ENCODE measurements at places on chromosomes 4 and X.

- no peak for DNase-seq
Observed at GRCh38 chr4:140212194-140212593, 58.2 kb upstream of the MAML3 start.

GRCh38 chr4:54015423-54016030, 48.9 kb downstream of the CHIC2 start:
- DNase-seq: no peak

GRCh38 chr4:79603681-79604080, 195.7 kb upstream of the GK2 start:
- DNase-seq: no peak

GRCh38 chrX:16671005-16671404, 21.0 kb downstream of the S100G start:
- no peak for DNase-seq

- peak; percentile 33 for DNase-seq
Observed at GRCh38 chr4:186485561-186486062, 69.8 kb downstream of the MTNR1A start.

DNA sequence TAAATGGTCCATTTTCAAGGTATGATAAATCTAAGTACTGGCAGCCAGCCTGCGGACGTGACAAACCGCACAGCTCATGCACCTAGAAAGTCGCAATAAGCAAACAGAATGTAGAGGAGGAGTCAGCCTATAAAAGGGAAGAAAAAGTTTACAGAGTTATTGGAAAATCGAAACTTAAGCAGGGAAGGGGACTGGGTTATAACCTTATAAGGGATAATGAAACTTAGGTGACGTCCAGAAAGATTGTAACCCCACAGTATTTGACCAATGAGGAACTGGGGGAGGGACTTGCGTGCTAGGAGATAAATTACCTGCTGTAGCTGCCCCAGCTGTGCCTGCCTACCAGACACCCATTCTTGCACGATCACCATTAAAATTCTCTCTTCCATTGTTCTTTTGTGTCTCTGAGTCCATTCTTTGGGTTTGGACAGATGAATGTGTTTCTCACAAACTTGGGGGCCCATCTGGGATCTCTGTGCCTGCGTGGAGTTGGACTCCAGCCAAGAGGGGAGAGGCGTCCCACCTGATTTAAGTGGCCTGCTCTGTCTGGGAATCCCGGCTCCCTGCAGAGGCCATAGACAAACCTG, 61.0 kb downstream of the ZCCHC12 start:
- DNase-seq: no peak

- DNase-seq: peak; percentile 64
Observed at GRCh38 chr4:6200011-6200921, at the start of gene JAKMIP1. JAKMIP1 (minus strand) TSS chr4:6200549; CDS start chr4:6112850, 87,699 bp downstream.

GRCh38 chrX:119028733-119029330, 44.0 kb upstream of the CT47C1 start:
- no peak for DNase-seq

DNA sequence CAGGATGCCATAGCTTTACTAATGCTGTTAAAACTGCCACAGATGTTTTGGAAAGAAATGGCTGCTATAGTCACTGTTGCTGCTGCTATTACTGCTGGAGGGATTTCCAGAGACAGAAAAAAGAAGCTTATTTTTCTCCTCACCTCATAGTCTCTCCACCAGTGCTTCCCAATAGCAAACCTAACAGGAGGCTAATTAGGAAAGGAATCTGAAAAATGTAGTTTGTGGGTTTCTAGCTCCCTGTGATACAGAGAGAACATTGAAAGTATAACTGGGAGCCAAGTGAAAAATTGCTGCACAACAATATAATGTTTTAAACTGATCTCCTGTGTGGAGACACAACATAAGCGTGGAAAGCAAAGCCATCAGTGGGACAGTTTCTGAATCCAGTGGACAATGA, 8.6 kb upstream of the TSPAN7 start:
- no peak for DNase-seq

- no peak for DNase-seq
Observed at GRCh38 chr4:40710484-40711254, 39.1 kb upstream of the NSUN7 start.

- peak; percentile 8 for DNase-seq
Observed at GRCh38 chr4:111398906-111399330, 746.3 kb upstream of the FAM241A start.

- DNase-seq: no peak
Observed at GRCh38 chr4:159352609-159353008, 249.7 kb downstream of the RAPGEF2 start.

DNA sequence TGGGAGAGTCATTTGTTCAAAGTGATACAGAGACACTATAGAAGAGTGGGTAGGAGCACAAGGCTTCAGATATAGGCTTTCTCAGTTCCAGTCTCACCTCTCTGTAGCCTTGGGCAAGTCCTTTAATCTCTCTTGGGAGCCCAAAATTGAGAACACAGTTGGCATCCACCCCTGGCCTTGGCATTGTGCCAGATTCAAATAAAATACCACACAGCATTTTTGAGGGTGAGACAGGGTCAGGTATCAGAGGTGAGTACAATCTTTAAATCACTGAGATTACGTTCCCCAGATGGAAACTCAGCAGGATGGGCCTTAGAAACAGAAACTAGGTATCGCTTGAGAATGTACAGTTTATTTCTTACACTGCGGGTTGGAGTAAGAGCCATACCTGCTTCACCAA, 25.2 kb upstream of the SMIM10L2A start:
- DNase-seq: no peak

- DNase-seq: no peak
Observed at GRCh38 chr4:36426741-36427140, 145.3 kb downstream of the DTHD1 start.

DNA sequence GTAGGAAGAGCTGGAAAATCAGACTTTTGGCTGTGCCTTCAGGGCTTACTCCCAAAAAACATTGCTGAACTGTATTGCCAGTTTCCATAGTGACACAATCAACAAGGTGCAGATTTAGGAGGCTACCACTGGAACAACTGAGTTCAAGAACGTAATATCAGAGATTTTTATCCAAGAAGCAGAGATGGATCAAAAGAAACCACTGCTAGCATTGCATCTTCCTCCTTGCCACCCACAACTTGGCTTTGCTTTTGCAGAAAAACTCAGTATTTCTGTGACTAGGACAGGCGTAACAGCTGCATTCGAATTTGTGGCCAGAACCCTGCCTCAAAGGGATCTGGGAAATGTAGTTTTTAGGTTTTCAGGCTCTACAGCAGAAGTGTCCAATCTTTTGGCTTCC, 27.8 kb upstream of the WDFY3 start:
- no peak for DNase-seq

- no peak for DNase-seq
Observed at GRCh38 chr4:36041340-36041739, 203.0 kb downstream of the ARAP2 start.

DNA sequence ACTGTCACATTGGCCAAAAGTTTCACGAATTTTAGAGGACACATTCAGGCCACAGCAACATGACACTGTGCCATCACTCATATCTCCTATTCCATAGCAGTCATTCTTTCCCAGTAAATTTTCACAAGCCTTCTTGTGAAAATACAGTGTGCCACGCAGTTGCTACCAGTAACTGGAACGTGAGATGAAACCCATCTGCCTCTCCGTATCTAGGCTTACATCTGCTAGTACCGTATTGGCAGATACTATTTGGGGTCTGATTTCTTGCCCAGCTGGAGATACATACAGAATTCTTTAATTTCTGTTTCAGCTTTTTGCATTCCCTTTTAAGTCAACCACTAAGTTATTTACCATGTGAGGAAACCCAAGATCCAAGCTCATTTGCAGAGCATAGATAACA, 8.7 kb upstream of the FAM241A start:
- no peak for DNase-seq

- DNase-seq: no peak
Observed at GRCh38 chr4:106297245-106298035, 18.6 kb downstream of the TBCK start.

DNA sequence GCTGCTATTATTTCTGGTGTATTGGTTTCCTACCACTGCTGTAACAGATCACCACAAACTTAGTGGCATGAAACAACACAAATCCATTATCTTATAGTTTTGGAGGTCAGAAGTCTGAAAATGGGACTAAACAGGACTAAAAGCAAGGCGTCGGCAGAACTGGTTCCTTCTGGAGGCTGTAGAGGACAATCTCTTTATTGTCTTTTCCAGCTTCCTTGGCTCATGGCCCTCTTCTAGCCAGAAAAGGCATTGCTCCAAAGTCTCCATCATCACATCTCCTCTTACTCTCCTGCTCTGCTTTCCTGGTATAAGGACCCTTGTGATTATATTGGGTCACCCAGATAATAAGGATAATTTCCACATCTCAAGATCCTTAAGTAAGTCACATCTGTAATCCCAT, 121.9 kb downstream of the CLCN4 start:
- DNase-seq: no peak

DNA sequence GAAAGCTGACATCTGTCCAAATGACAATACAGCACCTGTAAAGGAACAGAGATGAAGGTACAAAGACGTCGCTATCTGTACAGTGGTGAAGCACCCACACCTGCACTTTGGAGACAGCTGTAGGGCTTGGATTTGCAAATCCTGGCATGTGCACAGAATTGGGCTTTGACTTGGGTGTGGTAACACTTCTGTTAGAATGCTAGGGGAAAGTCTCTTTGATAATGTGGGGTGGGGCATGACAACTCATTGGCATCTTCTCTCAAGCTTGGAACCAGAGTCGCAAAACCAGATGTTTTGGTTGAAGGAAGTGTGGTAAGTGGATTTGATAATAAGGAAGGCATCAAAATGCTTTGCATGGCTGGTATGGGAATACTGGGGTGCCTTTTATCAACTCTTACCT, 55.5 kb downstream of the VCX3B start:
- DNase-seq: no peak

GRCh38 chrX:130094696-130095095, 15.6 kb downstream of the ELF4 start:
- no peak for DNase-seq

DNA sequence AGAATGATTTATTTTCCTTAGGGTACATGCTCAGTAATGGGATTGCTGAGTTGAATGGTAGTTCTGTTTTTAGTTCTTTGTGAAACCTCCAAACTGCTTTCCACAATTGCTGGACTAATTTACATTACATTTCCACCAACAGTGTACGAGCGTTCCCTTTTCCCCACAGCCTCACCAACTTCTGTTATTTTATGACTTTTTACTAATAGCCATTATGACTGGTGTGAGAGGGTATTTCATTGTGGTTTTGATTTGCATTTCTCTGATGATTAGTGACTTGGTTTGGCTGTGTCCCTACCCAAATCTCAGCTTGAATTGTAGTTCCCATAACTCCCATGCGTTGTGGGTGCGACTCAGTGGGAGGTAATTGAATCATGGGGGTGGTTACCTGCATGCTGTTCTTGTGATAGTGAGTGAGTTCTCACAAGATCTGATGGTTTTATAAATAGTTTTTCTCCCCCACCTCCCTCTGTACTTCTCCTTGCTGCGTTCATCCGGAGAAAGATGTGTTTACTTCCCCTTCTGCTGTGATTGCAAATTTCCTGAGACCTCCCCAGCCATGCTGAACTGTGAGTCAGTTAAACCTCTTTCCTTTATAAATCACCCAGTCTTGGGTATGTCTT, 95.1 kb downstream of the GBA3 start:
- DNase-seq: no peak

GRCh38 chr4:99645638-99646037, 12.0 kb downstream of the C4orf54 start:
- no peak for DNase-seq

DNA sequence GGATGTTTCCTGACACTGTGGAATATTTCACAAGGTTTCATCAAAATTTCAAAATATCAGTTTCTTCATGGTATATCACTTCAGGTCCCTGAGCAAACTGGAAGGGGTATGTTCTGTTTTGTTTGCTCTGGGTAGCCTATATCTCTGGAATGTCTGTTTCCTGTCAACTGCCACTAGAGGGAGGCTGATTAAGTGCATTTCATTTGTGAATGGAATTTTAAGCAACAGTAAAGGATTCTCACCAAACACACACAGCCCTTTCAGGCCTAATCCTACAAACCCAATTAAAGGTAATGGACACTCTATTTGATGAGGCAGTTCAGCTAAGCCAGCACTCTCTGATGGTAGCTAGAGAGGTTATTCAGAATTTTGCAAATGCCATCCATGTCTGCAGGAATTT, 307.1 kb downstream of the TEX13A start:
- no peak for DNase-seq

DNA sequence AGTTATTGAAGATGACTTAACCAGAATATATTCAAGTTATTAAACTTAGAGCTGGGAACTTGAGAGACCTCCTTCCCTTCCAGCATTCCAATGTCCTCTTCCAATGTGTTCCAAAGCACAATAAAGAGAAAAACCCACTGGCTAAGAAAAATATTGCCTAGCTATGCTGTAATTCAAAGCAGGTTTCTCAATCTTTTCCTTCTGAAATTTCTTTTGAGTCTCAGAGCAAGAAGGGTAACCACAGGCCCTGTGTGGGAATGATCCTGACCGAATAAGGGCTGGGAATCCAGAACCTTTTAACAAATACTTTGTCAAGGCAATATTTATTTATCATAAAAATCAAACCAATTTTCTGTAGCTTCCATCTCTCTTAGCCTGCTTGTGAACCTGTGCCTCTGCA, 150.7 kb upstream of the SFRP2 start:
- DNase-seq: no peak

DNA sequence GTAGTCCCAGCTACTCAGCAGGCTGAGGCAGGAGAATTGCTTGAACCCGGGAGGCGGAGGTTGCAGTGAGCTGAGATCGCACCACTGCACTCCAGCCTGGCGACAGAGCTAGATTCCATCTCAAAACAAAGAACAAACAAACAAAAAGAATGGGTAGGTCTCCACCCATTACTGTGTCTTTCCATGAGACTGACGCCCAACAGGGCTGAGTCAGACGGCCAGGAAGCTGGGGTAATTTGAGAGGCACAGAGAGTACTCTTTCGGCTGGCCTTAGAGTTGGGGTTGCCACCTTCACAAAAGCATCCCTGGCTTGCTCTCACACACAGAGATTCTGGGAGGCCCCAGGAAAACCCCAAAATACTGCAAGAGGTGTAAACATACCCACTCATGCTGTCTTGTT, 72.0 kb upstream of the DHRSX start:
- no peak for DNase-seq

DNA sequence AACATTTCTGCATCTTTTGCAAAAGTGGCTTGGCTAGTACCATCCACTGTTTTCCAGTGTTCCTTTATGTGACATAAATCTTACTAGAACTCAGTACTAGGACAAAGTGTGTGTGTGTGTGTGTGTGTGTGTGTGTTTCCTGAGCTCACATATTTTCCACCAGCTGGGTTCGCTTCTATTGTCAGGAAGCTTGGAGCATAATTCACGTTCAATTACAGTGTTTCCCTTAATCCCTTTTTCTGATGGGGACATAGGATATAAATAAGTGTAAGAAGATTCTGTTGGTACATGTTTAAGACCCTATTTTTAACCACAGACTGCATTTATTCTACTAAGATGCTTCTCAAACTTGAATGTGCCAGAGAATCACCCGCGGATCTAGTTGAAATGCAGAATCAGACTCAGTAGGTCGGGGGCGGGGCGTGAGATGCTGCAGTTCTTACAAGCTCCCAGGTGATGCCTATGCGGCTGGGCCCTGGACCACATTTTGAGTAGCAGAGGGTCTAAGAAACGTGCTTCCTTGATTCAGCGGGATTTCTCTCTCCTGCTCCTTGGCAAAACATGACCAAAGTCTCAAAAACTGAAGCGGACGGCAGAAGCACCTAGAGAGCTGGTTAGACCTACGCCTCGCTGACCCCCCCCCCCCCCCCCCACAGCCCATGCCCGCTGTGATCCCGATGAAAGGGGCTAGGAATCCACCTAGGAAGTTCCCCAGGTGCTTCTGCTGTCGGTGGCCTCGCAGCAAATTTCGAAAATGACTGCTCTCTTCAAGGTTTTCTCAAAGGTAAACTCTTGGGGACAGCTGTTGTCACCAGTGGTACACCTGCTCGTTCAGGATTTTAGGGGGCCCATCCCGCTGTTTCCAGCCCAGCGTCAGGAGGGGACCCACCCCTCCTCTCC, 797 bp downstream of the CD99L2 start:
- DNase-seq: no peak
